Right hindlimb (tissue), 1 donor: ENCODE measurements at places on chromosomes 2 and 18.

DNA sequence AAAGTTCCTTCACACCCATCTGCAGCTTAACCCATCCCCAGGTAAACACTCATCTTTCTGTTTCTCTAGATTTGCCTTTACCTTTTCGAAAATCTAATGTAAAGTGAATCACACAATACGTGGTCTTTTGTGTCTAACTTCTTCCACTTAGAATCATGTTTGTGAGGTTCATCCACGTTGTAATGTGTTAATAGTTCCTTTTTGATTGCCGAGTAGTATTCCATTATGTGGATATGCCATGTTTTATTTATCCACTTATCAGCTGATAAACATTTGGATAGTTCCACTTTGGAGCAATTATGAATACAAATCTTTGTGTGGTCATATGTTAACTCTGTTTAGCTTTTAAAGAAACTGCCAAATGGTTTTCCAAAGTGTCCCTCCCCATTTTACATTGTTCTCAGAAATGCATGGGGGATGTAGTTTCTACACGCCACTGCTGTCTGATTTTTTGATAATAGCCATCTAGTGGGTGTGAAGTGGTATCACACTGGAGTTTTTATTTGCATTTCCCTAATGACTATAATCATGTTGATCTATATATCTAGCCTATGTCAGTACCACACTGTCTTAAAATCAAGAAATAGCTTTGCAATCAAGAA, 22.3 kb downstream of the PECR start:
- DNase-seq, result no peak

DNA sequence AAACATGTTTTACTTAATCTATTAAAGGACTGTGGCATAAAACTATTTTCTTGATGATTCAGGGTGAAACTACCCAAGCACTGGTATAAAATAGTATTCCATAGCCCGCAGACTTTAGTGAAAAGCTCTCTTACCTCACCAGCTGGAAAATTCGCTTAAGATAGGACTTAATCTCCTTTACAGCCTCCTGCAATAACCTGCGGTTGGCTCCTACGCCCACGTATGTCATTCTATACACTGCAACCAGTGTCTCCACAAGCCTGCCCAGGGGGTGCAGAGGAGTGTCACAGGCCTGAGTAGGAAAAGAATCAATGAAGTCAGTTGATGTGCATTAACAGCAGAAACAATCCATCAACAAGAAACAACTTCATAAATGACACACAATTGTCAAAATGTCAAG, 11.3 kb upstream of the MPP4 start:
- DNase-seq, result no peak

DNA sequence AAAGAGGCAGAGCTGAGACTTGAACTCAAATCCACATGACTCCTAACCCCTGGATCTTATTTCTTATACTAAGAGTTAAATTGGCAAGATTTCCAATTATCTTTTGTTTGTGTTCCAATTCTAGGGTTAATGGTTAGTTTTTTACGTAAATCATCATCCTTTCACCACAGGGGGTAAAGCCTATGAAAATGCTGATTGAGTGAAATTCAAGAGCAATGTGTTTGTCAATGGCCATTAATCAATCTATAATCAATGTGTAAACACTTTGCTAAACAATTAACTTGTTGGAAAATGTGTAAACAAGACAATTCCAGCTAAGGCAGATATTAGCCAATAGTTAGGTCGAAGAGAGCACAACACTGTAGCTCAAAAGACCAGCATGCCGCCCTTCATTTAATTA, 376.5 kb upstream of the ACVR2A start:
- DNase-seq, result no peak

- DNase-seq, result no peak
Measured at GRCh38 chr2:54610700-54611099, 112.8 kb upstream of the EML6 start.

DNA sequence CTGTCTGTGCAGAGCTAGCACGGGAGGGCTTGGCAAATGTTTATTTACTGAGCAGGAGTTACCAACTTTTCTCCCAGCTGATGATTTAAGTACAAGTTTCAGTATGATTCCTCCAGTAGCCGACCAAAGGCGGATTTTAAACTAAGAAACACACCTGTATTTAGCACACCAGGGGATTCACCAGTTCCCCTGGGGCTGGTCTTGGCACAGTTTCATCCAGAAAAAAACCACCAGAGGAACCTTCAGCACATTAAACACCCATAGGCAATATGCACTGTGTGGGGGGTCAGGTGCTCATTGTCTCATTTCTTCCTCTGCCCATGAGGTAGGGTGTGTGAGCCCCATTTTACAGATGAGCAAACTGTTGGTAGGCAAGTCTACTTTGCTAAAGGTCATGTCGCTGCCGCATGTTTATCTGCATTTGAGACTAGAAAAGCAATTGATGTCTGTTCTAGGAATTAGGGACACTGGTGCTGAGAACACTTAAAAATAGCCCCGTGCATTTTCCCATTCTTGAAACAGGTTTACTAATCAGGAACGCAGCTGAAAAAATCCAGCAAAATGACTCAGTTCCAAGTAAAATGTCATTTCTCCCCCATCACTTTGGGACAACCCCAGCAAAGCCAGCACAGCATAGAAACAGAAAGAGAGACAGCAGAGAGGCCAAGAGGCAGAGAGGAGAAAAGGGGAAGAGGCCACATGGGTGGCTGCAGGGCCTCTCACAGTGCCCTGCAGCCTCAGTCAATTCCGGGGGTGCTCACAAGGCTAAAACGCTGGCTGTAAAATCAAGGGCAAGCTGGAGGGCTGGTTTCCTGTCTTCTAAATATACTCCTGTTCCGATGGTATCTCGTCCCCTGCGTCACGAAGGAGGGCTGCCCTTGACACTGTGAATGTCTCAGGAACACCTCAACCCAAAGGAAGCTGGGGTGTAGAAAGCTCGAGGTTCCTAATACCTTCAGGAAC, 166.8 kb upstream of the ID2 start:
- DNase-seq, result no peak

DNA sequence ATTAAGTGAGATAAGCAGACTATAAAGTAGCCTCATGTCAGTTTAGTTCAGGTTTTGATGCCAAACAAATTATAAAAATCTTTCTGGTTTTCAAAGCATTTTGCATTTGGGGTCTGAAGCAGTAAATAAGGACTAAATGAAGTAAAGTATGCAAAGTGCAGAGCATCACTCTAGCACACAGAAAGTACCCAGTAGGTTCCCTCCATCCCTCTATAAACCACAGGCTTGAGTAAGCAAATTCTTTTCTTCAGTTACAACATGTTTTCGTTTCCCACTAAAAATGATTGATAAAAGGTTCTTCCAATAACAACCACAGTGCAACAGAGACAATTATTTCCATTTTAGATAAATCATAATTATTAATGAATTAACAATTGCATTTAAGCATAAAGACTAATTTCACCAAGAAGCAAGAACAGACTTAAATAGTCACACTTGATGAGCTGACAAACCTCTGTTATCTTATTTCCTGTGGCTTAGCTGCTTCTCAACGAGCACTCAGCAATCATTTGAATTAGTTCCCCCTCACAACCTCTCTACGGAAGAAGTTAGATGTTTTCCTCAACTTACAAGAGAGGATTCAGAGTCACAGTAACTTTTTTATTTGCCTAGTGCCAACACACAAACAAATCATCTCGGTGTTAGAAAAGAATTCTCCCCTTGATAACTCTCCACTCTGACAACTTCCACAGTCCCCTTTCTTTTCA, 249.8 kb downstream of the NBAS start:
- DNase-seq, result no peak

- no peak for DNase-seq
Measured at GRCh38 chr2:218536804-218537494, 31.2 kb downstream of the USP37 start.

DNA sequence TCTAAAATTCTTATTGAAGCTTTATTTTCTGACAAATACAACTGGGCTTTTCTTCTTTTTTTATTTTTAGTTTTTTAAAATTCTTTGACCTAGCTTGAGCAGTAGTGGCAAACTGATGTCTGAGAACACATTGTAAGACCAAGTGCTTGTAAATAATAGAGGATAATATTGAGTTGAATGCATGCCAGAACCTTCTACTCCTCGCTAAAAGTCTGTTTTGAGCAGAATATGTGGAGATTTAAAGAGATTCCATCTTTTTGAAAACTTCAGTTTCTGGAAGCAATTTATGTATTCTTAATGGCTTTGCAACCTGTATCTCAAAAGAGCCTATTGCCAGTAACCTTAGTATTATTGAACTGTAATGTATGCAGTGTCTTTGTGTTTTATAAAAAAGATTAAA, 148.3 kb downstream of the KCNJ3 start:
- no peak for DNase-seq

GRCh38 chr2:132549935-132550670, 119.9 kb downstream of the LYPD1 start:
- DNase-seq, result no peak
